ENCODE measurements at places on chromosomes 3 and 15.

- peak; percentile 56 for DNase-seq
Observed at GRCh38 chr3:148073721-148074456, 623.8 kb upstream of the AGTR1 start.

- no peak for DNase-seq
Observed at GRCh38 chr3:64049136-64049535, 25.8 kb upstream of the PSMD6 start.

DNA sequence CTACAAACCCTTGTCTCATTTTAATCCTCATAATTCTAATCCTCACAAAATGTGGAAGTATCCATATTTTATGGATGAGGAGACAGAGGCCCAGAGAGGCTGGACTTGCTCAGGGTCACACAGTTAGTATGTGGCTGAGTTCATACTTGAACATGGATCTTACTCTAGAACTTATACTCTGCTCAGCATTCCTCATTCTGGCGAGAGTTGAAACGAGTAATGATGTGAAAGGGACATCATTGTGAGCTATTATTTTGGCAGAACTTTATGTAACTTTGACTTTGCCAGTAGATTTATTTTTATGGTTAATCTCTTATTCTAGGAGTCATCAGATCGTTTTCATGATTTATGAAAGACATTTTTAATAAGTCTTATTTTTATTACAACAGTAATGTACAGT lies 17.5 kb downstream of the AKAP13 start:
- no peak for DNase-seq

DNA sequence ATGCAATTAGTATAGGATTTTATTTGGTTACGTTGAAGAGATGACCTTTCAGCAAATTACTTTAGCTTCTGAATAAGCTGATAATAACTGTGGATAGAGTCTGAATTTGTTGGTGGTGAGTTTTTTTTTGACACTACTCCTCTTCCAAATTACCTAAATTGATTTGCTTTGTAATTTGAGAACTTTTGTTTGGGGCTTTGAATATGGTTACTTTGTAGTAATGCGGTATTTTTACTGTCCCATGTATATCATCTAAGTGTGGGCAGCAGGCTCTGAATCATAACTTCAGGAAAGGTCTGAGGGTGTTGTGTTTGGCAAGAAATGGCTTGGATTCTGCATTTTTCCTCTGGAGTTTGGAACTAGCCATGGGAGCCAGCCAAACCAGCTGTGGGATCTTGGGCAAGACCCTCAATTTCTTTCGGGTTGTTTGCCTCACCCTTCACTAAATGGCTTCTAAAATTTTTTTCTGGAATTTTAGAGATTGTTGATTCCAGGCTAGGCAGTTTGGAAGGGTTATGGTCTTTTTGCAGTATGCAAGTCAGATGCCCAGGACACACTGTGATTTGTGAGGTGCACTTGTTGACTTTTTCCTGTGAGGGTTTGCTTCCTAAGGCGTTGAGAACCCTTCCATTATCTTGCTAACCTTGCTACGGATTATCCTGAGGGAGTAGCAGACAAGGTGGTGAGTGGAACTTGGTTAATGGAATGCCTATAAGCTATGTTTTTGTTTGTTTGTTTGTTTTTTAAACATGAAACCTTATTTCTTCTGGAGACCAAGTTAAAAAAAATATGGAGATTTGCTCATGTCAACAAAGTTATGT lies 10.4 kb downstream of the PTPRG start:
- DNase-seq, result no peak

DNA sequence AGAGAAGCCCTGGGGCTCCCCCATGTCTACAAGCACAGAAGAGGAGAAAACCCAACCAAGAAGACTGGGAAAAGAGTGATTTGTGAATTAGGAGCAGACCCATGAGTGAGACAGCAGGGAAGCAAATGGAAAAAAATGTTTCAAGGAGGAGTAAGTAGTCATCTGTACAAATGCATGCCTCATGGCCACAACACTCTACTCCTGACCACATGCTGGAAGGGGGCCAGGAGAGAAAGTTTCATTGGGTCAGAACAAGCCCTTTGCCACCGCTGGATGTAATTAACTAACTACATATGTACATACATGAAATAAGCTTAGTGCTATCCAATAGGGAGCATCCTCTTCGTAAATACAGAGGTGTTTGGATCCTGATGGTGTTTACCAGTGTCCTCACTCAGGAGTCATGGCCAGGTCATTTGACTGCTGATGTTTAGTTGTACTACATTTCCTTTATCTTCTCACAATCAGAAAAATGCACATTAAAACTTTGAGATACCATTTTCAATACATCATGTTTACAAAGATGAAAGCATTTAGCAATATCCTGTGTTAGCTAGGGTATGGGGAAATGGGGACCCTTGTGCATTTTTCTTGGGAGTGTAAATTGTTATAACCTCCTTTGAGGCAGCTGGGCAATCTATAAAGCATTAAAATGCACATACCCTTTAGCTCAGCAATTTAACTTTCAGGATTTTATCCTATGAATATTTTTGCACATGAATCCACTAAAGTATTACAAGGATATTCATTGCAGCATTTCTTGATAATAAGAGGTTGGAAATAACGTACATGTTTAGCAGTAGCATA lies 27.1 kb downstream of the CLRN1 start:
- no peak for DNase-seq
